ENCODE measurements at places on chromosomes 2 and 18.

DNA sequence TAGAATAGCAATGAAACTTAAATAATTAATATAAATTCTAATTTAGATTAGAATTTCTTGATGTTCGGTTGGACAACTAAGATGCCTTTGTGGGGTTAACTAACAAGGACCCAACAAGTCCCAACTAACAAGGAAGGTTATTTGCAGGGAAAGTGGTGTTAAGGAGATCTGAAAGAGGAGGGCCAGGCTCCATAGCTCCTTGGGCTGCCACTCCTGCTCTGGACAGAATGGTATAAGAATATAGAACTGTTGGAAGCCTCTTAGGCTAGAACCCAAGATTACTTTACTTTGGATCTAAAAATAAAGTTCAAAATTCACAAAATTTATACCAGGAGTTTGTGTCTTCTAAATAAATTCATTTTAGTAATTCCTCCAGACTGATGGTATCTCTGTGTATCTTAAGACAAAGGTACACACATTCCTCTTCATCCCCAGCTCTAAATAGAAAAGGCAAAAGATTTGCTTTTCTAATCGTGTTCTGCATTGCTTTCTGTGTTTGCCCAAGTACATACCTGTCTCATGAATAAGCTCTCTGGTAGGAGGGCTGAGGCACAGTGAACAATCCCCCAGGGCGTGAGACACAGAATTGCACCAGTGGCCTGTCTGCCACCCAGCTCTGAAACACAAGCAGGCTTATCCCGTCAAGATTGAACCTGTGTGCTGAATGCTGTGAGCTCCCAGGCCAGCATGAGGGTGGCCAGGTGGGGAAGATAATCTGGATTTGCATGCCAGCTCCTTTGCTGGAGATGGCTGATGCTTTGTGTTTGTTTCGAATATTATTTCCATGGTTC lies 176.0 kb downstream of the ACKR3 start:
- DNase-seq: peak; percentile 13

DNA sequence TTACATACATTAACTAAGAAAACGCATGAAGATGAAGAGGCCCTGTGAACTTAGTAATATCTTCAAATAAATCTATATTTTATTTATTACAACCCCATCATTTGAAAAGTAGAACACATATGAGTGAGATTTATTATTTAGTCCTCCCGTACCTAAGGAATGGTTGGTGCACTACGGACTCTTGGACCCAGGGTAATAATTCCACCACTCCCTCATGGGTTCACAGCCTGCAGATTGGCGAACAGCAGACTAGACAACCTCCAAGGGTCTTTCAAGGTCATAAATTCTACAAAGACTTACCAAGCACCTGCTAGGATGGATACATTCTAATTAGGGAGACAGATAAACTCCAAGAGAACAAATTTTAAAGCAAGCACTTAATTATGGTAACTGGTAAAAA lies 51.6 kb downstream of the GALNT14 start:
- DNase-seq: no peak

DNA sequence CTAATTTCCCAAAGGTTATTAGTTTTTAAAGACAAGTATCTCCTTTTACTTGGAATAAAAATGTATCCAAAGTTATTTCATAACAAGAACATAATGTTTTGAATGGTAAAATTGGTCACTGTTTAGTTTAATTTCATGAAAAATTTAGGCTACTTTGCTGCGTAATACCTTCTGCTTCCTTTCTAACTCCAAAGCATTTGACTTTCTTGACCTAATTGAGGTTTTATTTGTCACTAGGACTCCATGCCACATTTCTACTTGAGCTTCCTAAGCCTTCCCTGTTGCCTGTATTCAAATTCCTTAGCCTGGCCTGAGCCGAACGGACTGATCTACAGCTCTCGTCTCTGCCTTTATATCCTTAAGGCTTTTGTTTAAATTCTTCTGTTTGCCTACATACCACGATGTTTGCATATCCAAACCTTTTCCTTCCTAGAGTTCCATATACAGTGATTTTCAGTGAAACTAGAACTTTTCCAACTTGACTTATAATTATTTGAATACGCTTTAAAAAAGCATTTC lies 25.1 kb downstream of the ARMC9 start:
- DNase-seq: no peak

DNA sequence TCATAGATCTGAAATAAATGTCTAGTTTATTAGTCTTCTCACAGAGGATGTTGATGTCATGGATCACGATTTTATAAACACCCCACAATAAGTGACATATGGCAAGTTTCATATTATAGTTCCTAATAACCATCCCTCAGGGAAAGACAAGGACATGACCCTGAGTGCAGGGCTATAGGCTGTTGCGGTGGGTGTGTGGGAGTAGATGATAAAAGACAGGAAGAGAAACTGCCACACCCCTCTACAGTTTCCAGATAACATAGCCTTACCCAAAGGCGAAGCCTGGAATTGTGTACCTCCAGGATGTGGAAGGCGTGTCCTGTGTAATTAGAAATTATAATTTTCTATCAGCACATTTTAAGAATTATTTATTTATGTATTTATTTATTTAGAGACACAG lies 2.4 kb upstream of the NEDD4L start:
- peak; percentile 77 for DNase-seq

GRCh38 chr2:118672571-118673158 lies 174.8 kb downstream of the EN1 start:
- DNase-seq: no peak

DNA sequence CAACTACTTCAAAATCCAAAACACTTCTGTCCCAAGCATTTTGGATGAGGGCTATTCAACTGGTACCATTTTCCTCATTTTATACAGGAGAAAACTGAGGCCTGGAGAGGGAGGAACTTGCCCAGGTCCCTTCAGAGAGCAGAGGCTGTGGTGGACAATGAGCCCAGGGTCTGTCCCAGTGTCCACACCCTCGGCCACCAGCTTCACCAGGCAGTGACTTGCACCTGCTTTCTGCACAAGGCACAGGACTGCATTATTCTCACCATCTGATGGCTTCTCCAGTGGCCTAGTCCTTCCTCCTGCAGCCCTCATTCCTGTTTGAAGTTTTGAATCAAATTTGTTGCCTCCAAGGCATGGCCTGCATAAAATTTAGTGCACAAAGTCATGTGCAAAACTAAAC lies 53.3 kb downstream of the RNF144A start:
- DNase-seq: no peak

GRCh38 chr2:197674591-197674990 lies 796 bp downstream of the RFTN2 start:
- DNase-seq: peak; percentile 41

GRCh38 chr18:58208207-58208932 lies 164.3 kb downstream of the NEDD4L start:
- DNase-seq: no peak

DNA sequence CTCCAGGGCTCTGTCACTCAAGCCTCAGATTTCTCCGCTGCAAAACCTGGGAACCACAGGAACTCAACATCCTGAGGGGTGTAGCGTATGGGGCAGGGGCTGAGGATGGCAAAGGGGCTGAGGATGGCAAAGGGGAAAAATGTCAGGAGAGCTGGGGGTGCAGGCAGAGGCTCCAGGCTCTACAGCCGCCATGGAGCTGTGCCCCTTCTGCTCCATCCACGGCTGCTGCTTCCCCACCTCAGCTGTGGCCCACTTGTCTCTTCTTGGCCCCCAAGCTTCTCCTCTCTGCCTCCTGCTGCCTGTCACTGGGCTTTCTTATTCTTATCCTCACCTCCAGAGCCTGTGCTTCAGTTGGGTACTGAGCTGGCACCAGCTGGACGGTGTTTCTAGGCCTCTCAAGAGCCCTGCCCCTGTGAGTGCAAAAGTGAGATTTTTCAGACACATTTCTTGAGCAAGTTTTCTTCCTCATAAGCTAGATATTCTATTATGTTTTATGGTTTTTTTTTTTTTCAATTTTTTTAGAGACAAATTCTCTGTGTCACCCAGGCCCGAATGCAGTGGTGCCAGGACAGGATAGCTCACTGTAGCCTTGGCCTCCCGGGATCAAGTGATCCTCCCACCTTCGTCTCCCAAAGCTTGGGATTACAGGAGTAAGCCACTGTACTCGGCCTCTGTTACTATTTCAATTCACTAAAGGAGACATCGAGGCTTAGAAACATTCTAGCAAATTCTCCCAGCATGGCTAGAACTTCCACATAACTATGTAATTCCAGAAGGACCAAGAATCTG lies 49.0 kb downstream of the MARCO start:
- DNase-seq: no peak

GRCh38 chr18:12928641-12929040 lies 19.2 kb upstream of the SEH1L start:
- no peak for DNase-seq

DNA sequence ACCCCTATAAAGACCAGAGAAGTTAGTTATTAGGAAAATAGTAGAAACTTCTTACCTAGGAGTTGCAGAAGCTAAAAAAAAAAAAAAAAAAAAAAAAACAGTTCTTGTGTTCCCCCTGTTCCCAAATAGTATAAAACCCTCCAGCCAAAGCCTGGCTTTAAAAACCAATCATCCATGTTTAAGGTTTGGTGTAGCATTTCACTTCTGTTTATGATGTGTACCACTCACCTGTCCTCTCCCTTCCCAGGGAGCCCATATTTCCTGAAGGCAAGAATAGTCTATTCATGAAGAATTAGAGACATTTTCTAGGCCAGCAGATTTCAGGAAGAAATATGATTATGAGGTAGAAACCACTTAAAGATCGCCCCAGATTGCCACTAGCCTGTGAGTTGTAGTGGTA lies 273.6 kb downstream of the SETBP1 start:
- peak; percentile 11 for DNase-seq

DNA sequence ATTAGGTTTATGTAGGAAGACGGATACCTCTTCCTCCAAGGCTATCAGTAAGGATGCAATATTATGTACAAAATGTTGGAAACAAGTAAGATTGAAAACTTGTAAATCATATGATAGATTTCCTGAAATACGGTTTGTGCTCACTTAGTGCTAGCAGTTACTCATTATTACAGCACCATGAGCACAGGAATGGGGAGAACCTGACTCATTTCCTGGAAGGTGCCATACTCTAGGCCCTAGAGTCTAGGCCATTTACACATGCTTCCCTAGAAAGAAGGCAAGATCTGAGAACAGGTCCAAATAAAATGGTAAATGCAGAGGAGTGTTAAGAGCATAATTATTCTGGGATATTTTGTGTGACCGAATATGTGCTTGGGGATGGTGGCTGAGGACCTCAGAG lies 467.7 kb upstream of the CELF4 start:
- no peak for DNase-seq

- DNase-seq: peak; percentile 86
These were observed 30.1 kb upstream of the ZNF516 start for GRCh38 chr18:76524900-76525698.

- no peak for DNase-seq
These were observed 101.5 kb downstream of the ARHGAP15 start for GRCh38 chr2:143230506-143231253.

DNA sequence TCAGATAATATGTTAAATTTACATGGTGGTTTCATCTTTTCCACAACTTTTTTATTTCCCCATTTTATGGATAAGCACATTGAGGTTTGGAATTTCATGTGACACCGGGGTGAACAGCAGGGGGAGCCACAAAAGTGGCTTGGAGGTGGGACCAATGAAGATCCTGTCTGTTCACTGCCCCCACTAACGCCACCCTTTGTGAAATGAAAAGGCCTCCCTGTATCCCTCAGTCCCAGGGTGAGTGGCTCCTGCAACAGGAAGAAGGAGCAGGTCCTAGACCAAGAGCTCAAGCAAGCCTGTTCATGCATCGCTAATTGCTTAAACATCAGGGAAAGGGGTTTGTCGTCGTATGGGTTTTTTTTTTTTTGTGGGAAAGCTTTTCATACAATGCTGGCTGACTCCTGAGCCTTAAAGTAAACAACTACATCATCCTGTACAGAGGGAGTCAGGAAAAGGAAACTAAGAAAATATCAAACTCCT lies 267.8 kb upstream of the EPAS1 start:
- DNase-seq: peak; percentile 6

DNA sequence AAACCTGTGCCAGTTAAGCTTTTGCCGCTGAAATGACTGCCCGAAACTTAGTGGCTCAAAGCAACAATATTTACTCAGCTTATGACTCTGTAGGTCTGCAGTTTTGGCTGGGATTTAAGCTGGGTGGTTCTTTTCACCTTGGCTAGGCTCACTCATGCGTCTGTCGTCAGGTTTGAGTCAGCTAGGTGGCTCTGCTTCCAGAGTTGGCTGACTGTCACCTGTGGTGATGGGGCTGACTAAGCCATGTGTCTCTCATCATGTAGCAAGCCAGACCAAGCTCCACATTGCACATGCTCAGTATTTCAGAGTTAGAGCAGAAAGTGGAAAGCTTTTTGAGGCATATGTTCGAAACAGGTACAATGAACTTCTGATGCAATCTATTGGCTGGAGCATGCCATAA lies 354.8 kb downstream of the MEIS1 start:
- DNase-seq: no peak

All from NCI-H2171 treated with DMSO at 0.1 percent for 48 hours (cell line).